ENCODE measurements at places on chromosomes 7 and 10.

GRCh38 chr7:112149734-112150133, 56.5 kb downstream of the DOCK4 start:
- H3K36me3 ChIP-seq = no peaks in the 10 kb centered on the region
- no peak overlapping the region for H3K27ac ChIP-seq
- no peak for DNase-seq
- H3K27me3 ChIP-seq = no peaks in the 10 kb centered on the region

DNA sequence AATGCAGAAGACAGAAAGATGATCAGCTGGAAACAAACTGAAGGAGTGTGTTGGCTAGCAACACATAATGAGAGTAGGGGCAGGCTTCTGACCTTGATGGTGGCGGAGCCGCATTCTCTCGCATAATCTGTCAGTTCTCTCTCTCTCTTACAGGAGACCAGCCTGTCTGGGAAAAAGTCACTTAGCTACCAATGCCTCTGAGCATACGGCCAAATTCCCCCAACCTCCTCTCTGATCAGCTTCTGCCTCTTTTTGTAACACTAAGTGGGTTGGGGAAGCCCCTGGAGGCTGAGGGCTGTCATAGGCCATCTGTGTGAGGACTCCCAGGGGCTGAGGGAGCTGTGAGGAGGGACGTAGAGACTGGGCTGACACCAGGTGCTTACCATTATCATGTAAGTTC, 104.6 kb downstream of the HIPK2 start:
- H3K27ac ChIP-seq = peak overlapping the region; percentile 10
- DNase-seq = no peak
- no peak overlapping the region for H3K4me3 ChIP-seq
- no peaks in the 10 kb centered on the region for H3K36me3 ChIP-seq
- no peaks in the 10 kb centered on the region for H3K27me3 ChIP-seq
- H3K4me1 ChIP-seq = no peaks in the 10 kb centered on the region

DNA sequence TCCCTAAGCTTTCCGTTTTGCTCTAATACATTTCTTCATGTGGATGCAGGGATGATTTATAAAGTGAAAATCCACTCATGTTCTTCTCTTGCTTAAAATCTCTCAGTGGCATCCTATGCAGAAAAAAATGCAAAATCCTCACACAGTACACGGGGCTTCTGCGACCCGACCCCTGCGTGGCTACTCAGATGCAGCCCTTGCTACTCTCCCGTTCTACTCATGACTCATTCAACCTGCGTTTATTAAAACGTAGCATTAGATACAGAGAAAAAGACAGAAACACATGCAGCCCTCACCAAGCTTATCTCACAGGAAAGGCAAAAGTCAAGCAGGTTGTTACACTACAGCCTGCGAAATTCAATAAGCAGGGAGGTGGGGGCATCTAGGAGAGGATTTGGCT, 284.4 kb upstream of the PFKP start:
- no peak overlapping the region for H3K27ac ChIP-seq
- DNase-seq = no peak
- H3K27me3 ChIP-seq = no peaks in the 10 kb centered on the region
- H3K36me3 ChIP-seq = no peaks in the 10 kb centered on the region
- H3K4me1 ChIP-seq = no peaks in the 10 kb centered on the region
- no peak overlapping the region for H3K4me3 ChIP-seq

GRCh38 chr7:143892527-143893300, 9.3 kb downstream of the TCAF1 start:
- H3K4me1 ChIP-seq = no peaks in the 10 kb centered on the region
- no peak overlapping the region for H3K4me3 ChIP-seq
- no peaks in the 10 kb centered on the region for H3K36me3 ChIP-seq
- DNase-seq = no peak
- H3K27me3 ChIP-seq = no peaks in the 10 kb centered on the region

- H3K27me3 ChIP-seq = no peaks in the 10 kb centered on the region
- H3K27ac ChIP-seq = no peak overlapping the region
- no peak overlapping the region for H3K4me3 ChIP-seq
These were observed 68.6 kb downstream of the C7orf25 start for GRCh38 chr7:42843205-42843800.

DNA sequence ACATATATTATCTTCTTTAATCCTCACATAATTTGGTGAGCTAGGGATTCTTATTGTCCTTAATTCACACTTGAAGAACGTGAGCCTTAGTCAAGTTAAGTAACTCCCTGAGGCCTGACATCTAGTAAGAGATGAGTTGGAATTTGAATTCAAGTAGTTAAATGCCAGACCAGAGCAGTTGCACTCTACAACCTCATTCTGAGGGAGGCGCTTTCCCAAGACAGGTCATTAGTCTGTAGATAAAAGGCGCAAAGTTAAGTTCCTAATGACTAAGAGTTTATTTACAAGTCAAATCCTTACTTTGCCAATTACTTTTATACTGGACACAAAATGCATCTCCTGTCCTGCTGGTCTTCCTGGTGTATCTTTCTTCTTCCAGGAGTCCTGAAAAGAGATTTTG, 3.6 kb upstream of the EXOC6 start:
- no peak overlapping the region for H3K27ac ChIP-seq
- DNase-seq = no peak
- no peaks in the 10 kb centered on the region for H3K4me1 ChIP-seq
- H3K27me3 ChIP-seq = no peaks in the 10 kb centered on the region

DNA sequence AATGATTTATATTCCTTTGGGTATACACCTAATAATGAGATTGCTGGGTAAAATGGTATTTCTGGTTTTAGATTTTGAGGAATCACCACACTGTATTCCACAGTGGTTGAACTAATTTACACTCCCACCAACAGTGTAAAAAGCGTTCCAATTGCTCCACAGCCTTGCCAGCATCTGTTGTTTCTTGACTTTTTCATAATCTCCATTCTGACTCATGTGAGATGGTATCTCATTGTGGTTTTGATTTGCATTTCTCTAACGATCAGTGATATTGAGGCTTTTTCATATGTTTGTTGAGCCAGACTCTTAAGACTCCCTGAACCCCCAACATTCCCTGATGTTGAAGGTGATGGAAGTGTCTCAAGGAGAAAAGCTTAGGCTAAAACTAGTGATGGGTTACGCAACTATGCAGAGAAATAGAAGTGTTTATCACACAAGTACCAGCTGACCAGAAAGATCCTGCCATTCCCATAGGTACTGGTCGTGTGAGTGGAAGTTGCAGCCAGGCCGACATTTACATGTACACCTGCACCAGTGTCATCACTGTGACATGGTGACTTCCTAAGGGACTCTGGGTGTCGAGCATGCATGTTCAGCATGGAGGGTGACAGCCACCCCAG, 711.2 kb upstream of the NRP1 start:
- H3K4me1 ChIP-seq = no peaks in the 10 kb centered on the region
- H3K27ac ChIP-seq = no peak overlapping the region
- H3K36me3 ChIP-seq = no peaks in the 10 kb centered on the region

GRCh38 chr10:126147866-126148587, 240.2 kb downstream of the ADAM12 start:
- H3K4me3 ChIP-seq = no peak overlapping the region
- H3K36me3 ChIP-seq = no peaks in the 10 kb centered on the region
- DNase-seq = no peak
